ENCODE measurements at places on chromosomes 1 and 21.

DNA sequence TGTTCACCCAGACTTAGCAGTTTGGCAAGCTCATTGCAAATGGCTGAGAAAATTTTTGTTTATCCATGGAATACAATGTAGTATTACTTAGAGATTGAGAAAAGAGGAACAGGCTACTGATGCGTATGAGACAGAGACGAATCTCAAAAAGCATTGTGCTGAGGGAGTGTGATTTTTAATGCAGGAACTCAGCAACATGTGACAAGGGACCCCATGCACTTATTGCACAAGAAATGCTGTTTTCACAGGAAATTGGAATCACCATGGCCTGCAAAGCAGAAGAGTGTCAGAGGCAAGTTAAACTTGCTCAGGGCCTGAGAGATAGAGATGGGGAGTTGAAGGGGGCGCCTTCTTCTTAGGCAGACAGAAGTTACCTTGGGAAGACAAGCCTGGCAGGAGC lies 32.6 kb upstream of the TLR5 start:
- DNase-seq = no peak

GRCh38 chr1:5525597-5526384 lies 466.4 kb downstream of the NPHP4 start:
- no peak for DNase-seq

GRCh38 chr1:234486858-234487840 lies 8.2 kb upstream of the TARBP1 start:
- no peak for DNase-seq

DNA sequence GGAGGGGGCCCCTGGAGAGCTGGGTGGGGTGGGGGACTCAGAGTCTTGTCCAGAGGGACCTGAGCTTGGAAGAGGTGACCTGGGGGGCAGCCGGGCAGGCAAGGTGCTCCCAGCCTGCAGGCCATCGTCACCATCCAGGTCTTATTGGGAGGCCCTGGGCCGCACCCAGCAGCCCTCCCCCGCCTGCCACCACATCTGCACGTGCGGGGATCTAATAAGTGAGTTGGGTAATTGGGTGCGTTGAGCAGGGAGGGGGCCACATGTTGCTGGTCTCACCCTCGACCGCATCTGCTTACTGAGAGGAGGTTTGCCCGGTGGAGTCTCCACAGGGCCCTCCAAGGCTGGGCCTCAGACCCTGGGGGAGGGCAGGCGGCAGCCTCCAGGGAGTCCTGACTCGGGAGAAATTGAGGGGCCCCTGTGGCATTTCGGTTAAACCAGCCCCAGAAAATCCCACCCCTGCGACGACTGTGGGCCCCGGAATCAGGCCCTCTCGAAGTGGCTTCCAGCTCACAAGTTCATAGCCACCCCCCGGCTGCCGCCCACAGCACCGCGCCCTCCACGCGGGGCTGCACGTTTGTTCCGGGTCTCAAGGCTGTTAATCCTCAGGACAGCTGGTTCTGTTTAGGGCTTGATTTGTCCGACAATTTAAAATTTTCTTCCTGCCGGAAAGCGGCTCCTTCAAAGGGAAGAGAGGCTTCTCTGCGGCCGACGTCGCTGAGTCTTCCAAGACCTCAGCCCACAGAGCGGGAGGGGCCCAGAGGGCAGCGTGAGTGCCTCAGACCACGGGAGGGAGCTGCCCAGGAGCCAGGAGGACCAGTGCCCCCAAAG lies 14.7 kb upstream of the COL6A2 start:
- DNase-seq = no peak

DNA sequence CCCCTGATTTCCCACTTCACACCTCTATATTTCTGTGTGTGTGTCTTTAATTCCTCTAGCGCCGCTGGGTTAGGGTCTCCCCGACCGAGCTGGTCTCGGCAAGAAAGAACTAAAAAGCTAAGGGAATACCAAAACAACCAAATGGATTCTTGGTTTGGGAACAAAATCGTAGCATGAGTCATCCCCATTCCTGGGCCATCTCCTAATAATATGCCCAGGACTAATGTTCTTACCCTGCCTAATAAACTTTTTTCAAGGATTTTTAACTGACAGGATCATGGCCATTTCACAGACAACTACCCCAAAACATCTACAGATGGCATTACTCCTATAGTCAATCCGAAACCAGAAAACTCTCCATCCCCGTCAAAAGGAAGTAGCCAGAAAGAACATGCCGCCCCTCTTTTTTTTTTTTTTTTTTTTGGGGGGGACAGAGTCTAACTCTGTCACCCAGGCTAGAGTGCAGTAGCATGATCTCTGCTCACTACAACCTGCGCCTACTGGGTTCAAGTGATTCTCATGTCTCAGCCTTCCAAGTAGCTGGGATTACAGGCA lies 4.1 kb upstream of the HPDL start:
- DNase-seq = no peak

DNA sequence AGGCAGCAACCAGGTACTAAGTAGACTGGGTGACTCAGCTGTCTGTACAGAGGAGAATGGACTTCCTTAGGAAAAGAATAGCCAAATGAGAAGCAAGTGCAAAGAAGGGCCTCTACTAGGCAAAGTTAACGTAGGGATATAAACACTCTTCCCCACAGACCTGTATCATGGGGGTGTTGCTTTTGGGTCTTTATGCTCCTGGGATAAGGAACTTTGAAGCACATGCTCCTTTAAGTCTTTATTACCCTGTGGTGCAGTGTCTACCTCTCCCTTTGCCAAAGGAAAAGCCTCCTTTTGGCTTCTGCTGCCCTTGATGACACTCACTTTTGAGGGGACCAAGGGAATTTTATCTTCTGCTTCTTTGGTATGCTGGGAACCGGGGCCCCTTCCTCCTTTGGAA lies 5.0 kb downstream of the RFX5 start:
- DNase-seq = no peak

DNA sequence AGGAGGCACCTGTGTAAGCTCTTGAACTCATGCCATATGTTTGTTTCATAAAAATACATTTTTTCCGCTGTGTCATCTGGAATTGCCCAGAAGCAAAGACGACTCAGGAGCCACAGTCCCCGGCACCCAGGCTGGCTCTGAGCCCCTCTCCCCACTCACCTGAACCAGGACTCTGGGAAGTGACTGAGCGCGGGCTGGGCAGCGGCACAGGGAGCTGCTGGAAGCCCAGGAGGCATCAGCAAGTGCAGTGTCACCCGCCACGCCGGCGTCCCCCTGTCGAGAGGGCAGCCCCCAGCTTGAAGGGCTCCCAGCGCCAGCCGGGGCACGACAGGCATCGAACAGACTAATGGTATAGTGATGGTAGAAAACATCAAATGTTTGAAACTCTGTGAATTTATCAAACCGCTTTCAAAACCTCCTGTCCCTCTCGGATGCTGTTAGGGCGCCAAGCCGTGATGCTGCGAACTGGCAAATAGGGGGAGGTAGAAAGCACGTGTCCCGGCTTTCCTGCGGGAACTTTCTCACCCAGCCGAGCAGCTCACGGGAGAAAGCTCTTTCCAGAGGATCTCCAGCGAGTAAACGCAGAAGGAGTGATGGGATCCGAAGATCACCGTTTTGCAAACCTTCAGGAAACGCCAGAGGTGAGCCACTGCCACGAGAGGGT lies 57.8 kb upstream of the COL18A1 start:
- no peak for DNase-seq

- no peak for DNase-seq
These were observed 12.8 kb upstream of the SKI start for GRCh38 chr1:2215329-2215728.

DNA sequence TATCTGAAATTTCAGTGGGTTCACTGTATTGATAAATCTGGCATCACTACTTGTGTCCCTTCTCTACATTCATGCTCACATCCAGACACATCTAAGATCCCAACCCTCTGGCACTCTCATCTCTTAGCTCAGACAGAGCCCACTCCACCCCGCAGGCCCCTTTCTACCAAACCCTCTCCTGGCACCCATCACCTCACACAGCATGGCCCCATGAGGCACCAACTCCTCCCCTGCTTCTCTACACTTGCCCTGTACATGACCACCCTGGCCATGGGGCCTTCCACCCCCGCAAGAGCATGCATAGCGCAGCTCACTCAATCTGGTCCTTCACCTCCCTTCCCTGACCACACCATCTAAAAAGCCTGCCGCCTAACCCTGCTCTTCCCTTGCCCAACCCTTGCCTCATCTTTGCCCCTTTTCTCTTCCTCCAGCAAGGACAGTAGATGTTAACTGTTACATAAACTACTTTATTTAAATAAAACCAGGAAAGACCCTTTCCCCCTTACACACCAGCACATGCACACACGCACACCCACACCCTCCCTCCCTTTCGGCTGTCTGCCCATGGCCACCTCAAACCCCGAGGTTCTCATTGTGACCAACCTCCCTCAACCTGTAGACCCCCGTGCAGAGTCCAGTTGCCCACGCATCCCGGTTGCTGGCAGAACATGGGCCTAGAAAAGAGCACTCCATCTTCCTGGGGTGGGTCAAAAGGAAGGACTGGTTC lies 15.6 kb downstream of the SH3BP5L start:
- DNase-seq = no peak

GRCh38 chr1:99786751-99787501 lies 20.5 kb upstream of the FRRS1 start:
- DNase-seq = no peak

GRCh38 chr21:29022166-29022565 lies 2.3 kb upstream of the USP16 start:
- DNase-seq = no peak

GRCh38 chr1:226827458-226827857 lies 43.0 kb upstream of the PSEN2 start:
- DNase-seq = no peak

DNA sequence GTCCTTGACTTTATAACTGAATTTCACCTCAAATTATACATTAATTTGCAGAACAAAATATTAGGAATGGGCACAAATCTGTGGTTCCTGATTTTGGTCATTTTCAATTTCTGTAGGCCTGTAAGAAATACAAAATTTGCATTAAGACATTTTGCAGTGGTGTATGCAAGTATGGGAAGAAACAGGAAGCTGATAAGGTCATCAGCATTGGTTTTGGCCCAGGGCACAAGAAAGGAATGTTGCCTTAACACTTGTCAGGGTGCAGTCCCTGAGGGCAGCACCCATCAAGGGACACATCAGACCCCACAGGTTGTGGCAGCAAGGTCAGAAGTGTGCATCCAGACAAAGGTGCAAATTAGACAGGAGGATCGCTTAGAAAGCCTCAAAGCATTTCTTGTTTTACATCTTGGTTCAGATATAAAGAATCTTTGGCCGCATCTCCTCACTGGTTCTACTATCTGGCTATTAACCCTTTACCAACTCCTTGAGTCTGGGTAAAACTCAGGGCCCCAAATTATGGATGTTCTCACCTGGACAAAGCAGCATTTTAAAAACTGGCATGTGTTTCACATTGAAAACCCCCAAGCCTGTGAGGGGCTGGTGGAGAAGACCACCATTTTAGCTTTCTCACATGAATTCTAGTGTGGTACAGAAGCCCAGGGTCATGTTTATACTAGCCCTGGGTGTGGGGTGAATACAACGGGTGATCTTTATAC lies 182.4 kb downstream of the CDC7 start:
- no peak for DNase-seq

DNA sequence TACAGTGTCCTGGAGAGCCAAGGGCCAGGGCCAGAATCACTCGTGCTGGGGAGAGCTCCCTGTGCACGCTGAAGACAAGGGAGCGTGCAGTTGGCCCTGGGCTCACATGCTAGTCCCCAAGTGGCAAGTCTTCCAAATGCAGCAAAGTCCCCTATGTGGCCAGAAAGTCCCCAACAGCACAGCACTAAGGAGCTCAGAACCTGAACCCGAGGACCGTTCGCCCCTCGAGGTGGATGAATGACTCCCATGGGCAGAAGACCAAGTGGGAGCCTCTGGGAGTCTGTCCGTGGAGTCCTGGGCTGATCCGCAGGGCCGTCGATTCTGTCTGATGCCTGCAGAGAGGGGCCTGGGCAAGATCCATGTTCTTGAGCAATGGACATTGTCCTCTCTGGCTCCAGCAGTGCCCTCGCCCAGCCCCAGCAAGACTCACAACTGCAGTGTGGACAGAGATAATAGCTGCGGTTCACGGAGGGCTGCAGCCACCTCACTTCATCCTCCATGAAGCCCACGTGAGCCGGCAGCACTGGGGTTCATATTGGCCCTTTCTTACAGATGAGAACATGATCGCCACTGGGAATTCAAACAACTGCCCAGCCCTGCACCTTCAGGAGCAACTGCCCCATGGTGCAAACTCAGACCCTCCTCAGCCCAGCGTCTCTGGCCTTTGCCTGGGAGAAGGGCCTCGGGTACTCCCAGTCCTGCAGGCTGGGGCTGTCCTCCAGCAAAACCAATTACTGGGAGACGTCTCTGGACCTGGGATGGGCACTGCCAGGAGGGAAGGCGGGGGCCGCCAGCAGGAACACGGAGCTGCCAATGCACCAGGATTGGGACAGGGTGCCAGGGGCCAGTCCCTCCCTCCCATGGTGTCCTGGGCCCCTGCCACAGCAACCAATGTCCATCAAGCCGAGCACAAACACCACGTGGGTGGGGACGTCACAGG lies 243.7 kb downstream of the NPHP4 start:
- no peak for DNase-seq

DNA sequence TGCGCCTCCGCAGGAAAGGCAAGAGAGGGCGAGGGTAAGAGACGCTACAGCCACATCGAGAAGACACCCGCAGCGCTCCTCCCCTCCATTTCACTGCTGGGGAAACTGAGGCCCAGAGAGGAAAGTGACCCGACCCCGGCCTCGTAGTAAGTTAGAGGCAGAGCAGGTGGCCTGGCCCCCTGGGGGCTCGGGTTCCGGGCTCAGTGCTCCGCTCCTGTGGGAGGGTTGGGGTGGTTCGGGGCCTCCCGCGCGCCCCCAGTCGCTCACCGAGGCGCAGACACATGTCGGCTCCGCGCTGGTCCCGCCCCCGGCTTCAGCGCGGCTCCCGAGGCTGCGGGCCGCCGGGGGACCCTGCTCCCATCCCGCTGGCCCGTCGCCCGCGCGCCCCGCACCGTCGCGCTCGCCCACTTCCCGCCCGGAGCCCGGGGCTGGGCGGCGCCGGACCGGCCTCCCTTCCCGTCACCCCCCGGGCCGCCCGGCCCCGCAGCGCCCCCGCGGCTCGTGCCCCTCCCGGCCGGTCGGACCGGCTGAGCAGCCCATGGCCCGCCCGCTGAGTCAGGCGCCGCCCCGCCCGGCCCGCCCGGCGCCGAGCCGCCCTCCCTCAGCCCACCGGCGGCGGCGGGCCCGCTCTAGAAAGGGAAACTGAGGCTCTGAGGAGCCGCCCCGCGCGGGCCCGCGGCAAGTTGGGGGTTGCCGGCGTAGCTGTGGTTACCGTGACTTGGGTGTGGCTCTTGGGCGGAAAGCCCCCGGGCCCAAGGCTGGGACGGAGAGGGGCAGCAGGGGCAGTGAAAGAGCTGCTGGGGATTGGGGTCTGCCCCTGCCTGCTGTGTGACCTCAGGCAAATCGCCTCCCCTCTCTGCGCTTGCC lies at the start of gene TMEM54:
TSS of gene TMEM54 (minus strand) at position 434 of the 867 bp plus-strand sequence. CDS start at position 283, 151 bp downstream.
- DNase-seq = no peak

DNA sequence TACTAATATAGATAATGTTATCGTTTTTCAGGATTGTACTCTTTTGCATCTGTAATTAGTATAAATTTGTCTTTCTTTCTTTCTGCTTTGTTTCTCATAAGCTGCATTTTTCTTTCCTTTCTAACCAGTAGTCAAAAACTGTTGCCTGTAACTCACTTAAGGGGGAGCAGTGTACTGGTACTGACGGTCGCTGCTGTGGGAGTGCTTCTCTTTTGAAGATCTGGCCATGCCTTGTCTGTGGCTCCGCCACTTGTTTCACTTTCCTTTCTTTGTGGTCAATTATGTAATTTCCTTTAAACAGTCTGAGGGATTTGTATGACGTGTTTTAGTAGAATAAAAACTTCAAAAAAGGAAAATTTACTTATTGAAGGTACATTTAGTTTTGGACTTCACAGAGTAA lies 37.0 kb downstream of the MIA3 start:
- peak; percentile 40 for DNase-seq

- DNase-seq = no peak
These were observed 6.7 kb downstream of the TOR1AIP2 start for GRCh38 chr1:179870870-179871269.
